ENCODE measurements at places on chromosomes 6 and 20.

- peak; percentile 77 for DNase-seq
These were observed 968 bp downstream of the PHF3 start for GRCh38 chr6:63636518-63637021.

DNA sequence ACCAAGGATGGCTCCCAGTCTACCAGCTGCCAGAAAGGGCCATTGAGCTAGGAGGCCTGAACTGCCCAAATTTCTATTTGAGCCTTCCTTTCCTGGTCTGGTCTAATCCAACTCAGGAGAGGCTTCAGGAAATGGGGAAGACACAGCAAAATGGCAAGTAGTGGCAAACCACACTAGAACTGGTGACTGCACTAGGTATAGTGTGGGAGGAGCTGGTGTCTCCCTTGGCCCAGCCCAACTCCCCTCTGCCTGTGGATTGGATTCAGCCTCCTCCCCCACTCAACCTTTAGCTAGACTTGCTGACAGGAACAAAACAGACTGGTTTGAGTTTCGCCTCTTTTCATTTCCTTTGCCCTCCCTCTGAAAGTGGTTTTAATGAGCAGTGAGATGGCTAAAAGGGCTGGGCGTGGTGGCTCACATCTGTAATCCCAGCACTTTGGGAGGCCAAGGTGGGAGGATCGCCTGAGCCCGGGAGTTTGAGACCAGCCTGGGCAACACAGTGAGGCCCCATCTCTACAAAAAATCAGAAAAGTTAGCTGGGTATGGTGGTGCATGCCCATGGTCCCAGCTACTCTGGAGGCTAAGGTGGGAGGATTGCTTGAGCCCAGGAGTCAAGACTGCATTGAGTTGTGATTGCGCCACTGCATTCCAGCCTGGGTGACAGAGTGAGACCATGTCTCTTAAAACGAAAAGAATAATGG lies 17.5 kb downstream of the MRPS18A start:
- DNase-seq, result peak; percentile 54

GRCh38 chr20:14245368-14245970 lies 91.9 kb downstream of the FLRT3 start:
- DNase-seq, result no peak

GRCh38 chr6:164628302-164628931 lies 681.0 kb downstream of the C6orf118 start:
- no peak for DNase-seq

Measured in activated CD4-positive, alpha-beta T cell treated with anti-CD3 and anti-CD28 coated beads for 48 hours (primary cell).